ENCODE measurements at places on chromosomes 13 and 19. TPM values are rescaled to one million over a fixed set of nuclear protein-coding genes. Genes with fewer than 3 reads are reported as not detected.

GRCh38 chr19:45528744-45529419 is 21.6 kb downstream of the VASP start:
- no peak overlapping the region for H3K4me3 ChIP-seq
- no peak for DNase-seq
- H3K27ac ChIP-seq: no peak overlapping the region
- no peaks in the 10 kb centered on the region for H3K27me3 ChIP-seq
- peaks cover 11% of the 10 kb centered on the region for H3K36me3 ChIP-seq

GRCh38 chr19:782185-782877 is 14.9 kb upstream of the PTBP1 start:
- no peaks in the 10 kb centered on the region for H3K36me3 ChIP-seq
- H3K27me3 ChIP-seq: no peaks in the 10 kb centered on the region
- no peak for DNase-seq
- no peak overlapping the region for H3K4me3 ChIP-seq

DNA sequence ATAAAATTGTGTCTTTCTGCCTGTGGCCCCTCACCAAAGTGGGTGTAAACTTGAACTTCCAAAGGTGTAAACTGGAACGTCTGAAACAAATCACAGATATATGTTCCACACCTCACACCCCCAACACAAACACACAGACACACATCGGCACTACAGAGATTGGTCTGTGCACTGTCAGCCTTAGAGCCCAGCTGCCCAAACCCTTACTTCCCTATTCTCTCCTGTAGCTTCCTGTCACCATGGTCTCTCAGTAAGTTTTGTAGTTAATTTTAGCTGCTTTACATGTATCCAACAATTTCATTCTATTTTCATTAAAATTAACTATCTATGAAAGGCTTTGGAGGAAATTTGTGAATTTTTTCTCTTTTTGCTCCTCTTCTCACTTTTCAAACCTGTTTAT is 5.4 kb downstream of the TM9SF2 start:
- H3K27me3 ChIP-seq: no peaks in the 10 kb centered on the region
- no peak overlapping the region for H3K4me3 ChIP-seq
- no peak overlapping the region for H3K27ac ChIP-seq
- DNase-seq: no peak
- H3K36me3 ChIP-seq: peaks cover 15% of the 10 kb centered on the region

DNA sequence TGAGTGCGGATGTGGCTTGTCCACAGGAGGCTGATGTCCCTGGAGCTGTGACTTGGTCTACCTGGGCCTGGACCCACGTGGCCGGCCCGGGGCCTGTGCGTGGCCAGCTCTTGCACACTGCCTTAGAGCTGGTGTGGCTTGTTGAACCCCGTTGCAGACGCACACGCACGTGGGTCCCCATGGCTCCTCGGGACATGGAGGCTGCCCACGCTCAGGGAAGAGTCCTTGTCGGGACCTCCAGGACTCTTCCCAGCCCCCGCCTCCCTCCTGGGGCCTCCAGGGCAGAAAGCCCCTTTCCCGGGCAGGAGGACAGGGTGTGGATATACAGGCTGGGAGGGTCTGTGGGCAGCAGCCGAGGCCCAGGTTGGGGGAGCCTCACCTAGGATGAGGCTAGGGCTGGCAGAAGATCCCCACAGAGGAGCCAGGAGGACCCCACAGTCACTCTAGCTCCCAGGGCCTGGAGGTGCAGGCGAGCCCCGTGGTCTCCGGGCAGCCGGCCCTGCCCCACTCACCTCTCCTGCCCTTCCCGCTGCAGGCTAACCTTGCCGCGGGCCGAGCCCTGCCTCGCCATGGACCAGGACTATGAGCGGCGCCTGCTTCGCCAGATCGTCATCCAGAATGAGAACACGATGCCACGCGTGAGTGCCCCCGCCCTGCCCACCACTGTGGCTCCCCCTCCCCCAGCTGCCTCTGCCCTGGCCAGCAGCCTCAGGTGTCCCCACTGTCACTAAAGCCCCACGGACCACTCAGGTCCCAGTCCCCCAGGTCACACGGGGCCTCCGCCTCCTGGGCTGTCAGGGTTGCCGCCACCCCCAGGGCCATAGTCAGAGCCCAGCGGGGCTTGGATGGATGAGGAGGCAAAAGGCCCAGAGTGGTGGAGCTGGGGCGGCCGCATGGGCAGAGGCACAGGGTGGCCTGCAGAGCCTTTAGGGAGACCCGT is 16.3 kb upstream of the TEKTIP1 start:
- H3K36me3 ChIP-seq: no peaks in the 10 kb centered on the region
- H3K27ac ChIP-seq: no peak overlapping the region
- peaks cover 4% of the 10 kb centered on the region for H3K4me1 ChIP-seq
- DNase-seq: no peak
- H3K27me3 ChIP-seq: no peaks in the 10 kb centered on the region
- no peak overlapping the region for H3K4me3 ChIP-seq

SIAH3 gene
- polyA plus RNA-seq: not detected

DNA sequence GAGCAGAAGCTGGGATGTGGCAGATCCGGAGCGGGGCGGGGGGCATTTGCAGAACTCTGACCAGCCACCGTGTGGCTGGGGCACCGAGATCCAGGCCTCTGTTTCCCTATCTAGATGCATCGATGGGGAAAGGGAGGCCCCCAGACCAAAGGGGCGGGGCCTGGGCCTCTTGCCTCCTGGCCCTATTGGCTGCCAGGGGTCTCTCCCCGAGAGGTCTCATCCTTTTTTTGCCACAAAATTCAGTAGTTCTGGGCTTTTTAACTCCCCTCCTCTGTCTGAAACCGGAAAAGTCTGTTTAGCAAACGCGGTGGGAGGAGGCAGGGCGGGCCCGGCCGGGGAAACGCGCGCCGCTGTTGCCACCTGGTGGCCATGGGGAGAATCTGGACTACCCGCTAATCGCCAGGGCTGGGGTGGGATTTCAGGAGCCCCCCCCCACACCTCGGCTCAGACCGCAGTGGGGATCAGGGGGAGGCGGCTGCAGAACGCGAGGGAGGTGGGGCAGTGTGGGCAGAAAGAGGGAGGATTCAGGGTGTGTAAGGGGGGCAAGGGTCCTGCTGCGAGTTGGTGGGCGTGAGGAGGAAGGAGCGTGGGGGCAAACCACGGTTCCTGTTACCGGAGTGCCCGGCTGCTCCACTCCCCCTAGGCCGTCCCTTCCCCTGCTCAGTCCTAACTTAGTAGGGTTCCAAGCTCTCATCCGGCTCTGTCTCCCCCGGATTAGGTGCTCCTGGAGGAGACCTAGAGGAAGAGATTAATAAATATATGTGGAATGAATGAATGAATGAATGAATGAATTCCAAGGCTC is 28.3 kb downstream of the IL12RB1 start:
- peak; percentile 88 for DNase-seq
- peaks cover 13% of the 10 kb centered on the region for H3K4me1 ChIP-seq
- no peak overlapping the region for H3K4me3 ChIP-seq
- H3K36me3 ChIP-seq: peaks cover 7% of the 10 kb centered on the region

DNA sequence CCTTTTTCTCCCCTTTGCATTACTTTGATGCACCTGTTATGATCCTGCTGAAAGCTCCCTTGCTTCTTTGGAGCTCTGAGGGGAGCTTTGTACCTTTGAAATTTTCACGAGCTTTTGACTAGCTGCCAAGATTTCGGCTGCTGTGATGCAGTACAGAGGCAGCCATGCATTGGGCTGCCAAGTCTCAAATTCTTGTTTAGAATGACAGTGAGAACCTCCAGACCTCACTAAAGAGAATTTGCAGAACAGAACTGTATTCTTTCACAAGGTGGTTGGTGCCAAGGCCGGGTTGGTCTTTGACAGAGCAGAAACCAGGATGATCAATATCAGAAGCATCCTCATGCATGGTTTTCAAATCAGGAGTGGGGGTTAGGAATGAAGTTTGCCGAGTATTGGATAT is 414.8 kb downstream of the GPC5 start:
- H3K27me3 ChIP-seq: no peaks in the 10 kb centered on the region
- H3K4me1 ChIP-seq: no peaks in the 10 kb centered on the region
- no peak overlapping the region for H3K27ac ChIP-seq

- no peaks in the 10 kb centered on the region for H3K27me3 ChIP-seq
- no peak overlapping the region for H3K4me3 ChIP-seq
- no peaks in the 10 kb centered on the region for H3K4me1 ChIP-seq
- H3K27ac ChIP-seq: no peak overlapping the region
- DNase-seq: no peak
These were observed 488.8 kb downstream of the KCTD12 start for GRCh38 chr13:76397413-76397812.

GRCh38 chr13:75871059-75871458 is 234.9 kb downstream of the LMO7 start:
- no peaks in the 10 kb centered on the region for H3K36me3 ChIP-seq
- H3K27ac ChIP-seq: no peak overlapping the region
- H3K4me3 ChIP-seq: no peak overlapping the region
- H3K4me1 ChIP-seq: peaks cover 21% of the 10 kb centered on the region
- no peaks in the 10 kb centered on the region for H3K27me3 ChIP-seq

SRRM5 gene
- polyA plus RNA-seq: 0.26 TPM
